ENCODE measurements at places on chromosomes 3 and 15.

DNA sequence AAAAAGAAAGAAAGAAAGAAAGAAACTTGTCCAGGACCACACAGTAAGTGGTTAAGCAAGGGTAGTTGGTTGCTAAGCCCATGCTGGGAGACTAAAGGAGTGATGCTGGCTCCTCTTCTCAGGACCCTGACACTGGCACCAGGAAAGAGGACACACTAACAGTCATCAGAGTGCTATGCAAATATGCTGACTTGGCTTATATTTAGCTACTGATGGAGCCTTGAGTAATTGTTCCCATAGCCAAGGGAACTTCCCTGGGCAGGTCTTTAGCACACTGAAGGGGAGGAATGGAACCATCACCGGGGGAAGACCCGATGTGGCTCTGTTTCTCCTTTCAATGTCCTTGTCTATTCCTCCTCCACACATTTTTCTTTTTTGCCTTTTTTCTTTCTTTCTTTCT is 6.2 kb downstream of the TMEM40 start:
- DNase-seq = no peak

DNA sequence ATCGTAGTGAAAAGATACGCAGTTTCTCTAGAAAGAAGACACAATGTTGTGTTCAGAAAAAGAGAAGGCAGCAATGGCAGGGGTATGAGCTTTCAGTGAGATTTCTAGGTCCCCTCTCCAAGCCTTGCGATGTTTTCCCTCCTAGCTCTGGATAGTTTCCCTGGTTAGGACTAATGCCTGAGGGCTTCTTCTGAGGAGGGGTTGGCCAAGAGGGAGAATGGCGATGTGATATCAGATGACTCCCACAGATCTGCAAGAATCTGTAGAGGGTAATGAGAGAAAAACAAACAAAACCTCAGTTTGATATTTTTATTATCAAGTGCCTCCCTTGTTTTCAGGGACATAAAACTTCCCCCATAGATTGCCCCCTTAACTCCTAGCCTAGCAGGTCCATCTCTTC is 4.1 kb upstream of the CLDN1 start:
- no peak for DNase-seq

GRCh38 chr15:60020736-60021135 is 16.6 kb downstream of the FOXB1 start:
- no peak for DNase-seq

DNA sequence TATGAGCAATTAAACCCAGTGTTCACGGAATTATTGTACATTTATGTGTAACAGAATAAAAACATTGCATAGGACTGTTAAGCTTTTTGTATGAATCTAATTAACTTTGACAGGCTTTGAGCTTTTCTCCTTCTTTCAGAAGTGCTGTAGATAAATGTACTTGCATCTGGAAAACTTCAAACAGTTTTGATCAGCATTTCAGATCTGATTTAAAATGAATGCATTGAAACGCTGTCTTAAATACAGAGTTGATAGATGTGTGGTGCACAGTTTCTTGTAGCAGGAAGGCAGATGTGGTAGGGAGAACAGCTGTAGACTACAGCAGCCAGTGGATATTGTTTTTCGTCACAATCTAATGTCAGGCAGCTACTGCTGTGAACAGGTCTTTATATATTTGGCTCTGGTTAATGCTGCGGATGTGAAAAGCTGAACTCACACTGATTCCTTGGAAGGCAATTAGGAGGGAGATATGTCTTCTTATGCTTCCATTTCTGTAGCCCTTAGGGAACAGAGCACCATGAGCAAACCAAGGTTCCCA is 193.8 kb upstream of the GOLIM4 start:
- no peak for DNase-seq

DNA sequence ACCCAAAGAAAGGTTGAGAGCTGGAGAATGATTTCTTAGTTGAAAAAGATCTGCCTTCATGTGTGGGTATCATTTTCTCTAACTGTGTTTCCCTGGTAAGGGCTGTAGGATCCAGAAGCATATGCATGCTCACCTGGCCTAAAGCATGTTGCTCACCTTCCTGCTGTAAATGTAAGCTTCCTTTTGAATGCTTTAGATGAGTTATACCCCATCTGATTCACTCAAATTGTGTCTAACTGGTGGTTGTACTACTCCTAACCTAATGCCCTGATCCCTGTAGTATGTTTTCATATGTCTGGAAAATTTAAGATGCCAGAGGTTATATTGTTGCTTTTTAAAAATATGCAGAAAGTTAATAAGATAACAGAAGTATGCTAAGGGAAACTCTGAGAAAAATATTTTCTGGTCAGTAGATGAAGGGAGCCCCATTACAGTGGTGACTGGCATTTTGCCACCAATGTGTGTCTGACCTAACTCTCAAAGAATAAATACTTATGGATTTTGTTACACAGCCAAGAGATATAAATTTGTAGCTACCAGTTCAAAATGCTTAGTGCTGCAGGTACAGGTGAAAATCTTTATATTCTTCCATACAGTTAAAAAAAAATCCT is 7.7 kb downstream of the FILIP1L start:
- no peak for DNase-seq

Measured in dorsolateral prefrontal cortex (tissue), 122 donors.